ENCODE measurements at places on chromosomes 1 and 21. TPM values are rescaled to one million over a fixed set of nuclear protein-coding genes. Genes with fewer than 3 reads are reported as not detected.
A peak's percentile ranks its signal among the peaks of the same experiment; 100 is the strongest.

- DNase-seq, result peak; percentile 37
Observed at GRCh38 chr1:150874455-150875196, 1.8 kb downstream of the ARNT start.

Gene BSND
- 0.06 TPM for polyA plus RNA-seq

Gene ELF3
- polyA plus RNA-seq, result 60.0 TPM

DNA sequence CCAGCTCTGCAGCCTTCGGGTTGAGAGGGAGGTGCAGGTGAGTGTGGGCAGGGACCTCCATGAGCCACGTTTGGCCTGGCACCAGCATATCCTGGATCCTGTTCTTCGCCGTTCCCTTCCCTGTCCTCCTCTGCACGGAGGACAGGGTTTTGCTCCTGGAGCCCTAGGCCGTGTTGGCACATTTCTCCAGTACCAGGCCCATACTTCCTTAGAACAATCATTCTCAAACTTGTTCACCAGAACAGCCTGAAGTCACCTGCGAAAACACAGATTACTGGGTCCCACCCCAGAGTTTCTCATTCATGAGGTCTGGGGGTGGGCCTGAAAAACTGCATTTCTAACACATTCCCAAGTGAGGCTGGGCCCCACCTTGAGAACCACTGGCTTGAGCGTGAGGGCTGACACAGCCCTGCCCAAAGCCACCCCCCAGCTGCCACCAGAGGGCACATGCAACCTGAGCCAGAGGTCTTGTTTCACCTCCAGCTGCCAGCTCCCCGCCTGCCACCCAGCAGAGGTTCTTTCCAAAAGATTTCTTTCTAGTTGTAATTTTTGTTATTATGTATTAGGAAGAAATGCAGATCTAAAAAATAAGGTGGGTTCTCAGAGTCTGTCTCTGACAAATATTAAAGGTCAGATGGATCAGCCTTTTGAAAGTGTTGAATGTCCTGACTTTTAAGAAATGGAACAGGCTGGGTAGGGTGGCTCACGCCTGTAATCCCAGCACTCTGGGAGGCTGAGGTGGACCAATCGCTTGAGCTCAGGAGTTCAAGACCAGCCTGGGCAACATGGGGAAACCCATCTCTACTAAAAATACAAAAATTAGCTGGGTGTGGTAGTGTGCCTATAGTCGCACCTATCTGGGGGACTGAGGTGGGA, 39.6 kb upstream of the LDLRAP1 start:
- peak; percentile 62 for DNase-seq

Gene RPL22
- polyA plus RNA-seq, result 656 TPM

Gene HTR6
- polyA plus RNA-seq, result not detected

DNA sequence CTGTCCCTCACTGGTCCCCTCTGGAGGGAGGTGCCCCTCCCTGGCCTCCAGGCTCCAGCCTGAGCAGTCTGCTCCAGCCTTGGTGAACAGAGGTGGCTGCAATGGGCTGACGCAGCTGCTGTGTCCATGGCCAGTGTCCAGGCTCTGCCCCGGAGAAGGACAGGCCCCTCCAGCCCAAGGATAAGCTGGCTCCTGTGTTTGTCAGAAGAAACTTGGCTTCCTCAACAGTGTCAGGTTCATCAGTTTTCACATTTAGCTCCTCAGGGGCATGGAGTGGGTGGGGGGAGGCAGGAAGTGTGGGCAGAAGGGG, 402.8 kb downstream of the MATN1 start:
- DNase-seq, result peak; percentile 4

- DNase-seq, result no peak
Observed at GRCh38 chr21:14613486-14614224, 67.5 kb upstream of the SAMSN1 start.

Gene C8B
- polyA plus RNA-seq, result not detected

DNA sequence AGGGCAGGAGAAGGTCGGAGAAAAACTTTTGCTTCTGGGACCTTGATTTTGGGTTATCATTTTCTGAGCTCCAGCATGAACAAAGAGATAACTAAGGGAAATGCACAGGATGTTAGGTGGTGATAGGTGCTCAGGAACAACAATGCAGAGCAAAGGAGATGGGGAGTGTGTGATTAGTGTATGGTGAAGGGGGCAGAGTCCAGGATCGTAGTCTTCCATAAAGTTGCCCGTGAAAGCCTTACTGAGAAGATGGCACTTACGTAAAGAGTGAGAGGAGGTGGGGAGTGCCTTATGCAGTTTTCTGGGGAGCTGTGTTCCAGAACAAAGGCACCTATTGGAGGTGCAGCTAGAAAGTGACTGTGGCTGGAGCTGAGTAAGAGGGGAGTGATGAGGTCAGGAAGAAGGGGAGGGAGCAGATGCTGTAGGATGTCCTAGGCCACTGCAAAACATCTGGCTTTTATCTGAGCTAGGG, 11.6 kb downstream of the KCNK1 start:
- no peak for DNase-seq

DNA sequence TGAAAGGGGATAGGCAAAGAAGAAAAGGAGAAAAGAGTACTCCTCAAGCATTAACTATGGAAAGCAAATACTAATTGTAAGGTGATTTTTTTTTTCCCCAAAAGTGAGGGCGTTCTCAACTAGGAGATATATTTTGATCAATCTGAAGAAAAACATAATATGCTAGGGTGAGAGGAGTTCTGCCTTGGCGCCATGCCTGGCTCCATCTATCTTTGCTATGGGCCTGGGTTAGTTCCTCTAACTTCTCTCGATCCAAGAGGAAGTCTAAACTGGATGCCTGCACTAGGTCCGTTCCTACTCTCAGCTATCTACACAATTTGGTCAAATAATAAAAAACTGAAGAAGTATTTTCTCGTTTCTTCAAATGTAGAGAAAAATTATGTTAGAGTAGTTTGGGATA, 20.5 kb downstream of the CNN3 start:
- DNase-seq, result no peak

DNA sequence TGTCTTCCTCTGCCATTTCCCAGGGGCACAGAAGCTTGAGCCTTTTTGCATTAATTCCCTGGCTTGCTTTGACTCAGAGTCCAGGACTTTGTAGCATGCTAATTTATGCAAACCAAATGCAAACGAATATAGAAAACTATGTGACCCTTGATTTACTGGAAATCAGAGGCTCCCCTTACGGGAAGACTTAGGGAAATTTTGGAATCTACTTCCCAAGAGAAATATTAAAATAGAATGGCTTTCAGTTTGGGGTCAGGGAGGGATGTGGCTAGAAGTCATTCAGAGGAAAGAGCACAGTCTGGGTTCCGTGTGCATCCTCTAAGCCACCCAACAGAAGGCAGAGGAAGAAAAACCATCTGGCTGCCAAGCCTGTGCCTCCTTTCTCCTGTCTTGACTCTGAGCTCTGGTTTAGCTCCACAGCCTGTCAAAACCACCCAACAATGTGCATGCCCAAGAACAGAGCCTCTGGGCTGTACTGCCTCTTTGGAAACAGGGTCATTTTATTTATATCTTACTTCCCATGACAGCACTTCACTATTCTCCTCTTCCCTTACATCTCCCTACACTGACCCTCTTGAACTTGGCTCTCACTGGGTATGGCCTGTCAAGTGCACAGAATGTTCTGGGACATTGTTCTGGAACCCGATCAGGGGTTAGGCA, 30.1 kb downstream of the ATF3 start:
- DNase-seq, result no peak

Gene FH
- polyA plus RNA-seq, result 59.3 TPM

DNA sequence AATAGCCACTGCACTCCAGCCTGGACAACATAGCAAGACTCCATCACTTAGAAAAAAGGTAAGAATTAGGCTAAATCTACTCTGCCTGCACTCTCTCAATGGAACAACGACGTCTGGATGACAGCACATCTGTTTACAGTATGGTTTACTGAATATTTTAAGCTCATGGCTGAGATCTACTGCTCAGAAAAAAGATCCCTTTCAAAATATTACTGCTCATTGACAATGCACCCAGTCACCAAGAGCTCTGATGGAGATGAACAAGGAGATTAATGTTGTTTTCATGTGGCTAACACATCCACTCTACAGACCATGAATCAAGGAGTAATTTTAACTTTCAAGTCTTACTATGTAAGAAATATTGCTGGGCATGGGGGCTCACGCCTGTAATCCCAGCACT, 58.0 kb downstream of the SLC27A3 start:
- no peak for DNase-seq

DNA sequence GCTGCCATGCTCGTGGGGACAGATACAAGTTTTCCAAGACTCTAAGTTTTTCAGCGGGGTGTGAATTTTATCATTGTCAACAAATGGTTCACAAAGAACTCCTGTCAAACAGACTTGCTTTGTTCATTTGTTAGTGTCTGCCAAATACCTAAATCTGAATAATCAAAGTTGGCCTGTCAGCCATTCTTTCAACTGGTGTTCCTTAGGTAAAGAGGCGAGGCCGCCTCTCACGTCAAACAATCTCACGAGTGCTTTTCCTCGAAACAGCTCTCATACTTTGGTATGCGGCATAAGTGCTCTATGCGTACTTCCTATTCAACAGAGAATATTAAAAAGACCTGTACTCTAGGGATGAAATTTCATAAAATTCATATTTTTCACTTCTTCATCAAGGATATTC, 51.4 kb upstream of the KANK4 start:
- DNase-seq, result peak; percentile 65

Gene SFN
- polyA plus RNA-seq, result 0.63 TPM

DNA sequence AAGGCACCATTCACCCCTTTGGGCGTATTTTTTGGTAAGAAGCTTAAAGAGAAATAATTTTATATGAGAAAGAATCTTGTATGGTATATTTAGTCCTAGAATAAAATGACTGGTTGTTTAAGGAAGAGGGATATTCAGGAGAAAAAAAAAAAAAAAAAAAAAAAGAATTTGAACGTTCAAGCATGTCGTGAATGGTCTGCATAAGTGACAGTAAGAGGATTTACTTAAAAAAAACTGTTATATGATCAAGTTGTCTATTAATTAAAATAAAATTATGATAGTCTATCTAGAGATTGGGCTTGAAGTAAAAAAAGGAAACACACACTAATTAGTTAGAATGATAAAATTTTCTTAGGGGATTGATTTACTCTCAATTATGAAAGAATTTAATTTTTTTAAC, 11.7 kb upstream of the OR14I1 start:
- no peak for DNase-seq

DNA sequence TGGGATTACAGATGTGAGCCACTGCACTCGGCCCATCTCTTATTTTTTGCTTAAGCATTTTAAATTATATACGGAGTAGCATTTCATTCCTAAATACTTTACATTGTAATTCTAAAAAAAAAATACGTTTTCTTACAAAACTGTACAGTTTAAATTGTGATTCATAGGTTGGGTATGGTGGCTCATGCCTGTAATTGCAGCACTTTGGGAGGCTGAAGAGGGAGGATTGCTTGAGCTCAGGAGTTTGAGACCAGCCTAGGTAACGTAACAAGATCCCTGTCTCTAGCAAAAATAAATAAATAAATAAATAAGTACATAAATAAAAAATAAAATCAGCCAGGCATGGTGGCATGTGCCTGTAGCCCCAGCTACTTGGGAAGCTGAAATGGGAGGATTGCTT, 24.6 kb downstream of the TBCE start:
- DNase-seq, result no peak

DNA sequence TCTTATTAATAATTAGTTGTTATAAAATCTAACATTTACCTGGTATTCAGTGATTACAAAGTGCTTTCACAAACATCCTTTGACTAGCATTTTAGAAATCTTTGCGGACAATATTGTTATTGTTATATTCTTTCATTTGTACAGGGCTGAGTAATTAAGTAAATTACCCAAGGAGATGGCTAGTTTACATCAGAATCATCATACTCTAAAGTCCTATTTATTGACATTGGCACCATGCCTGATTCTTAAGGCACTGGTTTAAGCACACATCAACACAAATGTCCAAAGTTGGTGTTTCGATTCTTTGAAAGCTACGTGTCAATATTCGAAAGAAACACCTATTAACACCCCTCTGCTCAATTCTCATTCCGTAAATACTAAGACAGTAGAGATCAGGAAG, 424.6 kb upstream of the CHRM3 start:
- no peak for DNase-seq

DNA sequence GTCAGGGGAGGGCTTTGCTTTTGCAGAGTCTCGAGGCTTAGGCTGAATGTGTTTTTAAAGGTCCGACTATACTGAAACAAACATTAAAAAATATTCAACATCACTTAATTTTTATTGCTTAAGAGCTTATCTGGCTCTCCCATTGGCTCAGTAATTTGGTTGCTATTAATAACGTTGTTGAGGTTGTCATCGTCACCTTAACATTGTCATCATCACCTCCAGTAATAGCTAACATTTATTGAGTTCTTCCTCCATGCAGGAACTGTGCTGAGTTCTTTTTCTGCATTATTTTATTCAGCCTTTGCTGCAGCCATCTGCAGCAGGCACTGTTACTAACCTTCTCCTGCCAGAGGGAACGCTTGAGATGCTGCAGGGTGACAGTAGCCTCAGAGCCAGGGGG, 40.1 kb downstream of the ADARB1 start:
- DNase-seq, result no peak

GRCh38 chr1:87951852-87952251, 623.2 kb downstream of the LMO4 start:
- DNase-seq, result no peak

DNA sequence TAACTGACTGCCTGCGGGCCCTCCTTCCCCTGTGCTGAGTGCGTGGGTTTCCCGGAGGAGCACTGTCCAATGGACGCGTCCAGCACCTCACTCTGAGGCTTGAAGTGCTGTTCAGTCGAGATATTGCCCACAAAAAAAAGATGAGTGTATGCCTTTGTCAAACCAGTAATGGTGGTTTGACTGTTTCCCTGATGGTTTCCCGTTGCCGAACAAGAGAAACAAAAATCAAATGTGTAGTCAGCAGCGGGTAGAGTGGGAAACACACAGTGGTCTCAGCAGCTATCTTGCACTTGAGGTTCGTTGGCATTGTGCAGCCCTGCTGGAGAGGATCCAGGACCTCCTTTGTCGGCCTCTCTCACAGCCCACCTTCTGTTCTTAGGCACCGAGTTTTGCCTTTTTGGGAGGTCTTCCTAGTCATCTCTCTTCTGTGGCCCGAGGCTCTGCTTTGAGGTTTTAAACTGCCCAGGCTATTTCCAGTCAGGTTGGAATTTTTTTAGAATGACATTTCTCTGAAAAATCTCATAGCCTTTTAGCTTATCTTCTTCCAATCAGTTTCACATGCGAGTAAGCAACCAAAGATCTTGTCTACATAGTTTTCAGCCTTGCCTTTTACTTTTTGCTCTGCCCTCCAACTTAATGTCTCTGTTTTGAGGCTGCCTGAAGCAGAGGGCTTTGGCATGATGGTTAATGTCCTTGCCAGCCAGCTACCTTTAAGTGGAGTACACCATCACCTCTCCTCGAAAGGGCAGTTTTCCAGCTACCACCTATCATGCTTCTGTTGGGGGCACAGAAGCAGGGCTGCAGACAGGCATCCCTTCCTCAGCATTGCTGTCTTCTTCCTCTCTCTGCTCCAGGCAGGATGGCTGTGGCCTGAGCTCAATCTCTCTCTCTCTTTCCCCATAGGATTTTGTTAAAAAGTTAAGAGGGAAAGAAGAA, 132.3 kb downstream of the URB2 start:
- DNase-seq, result no peak

- no peak for DNase-seq
Observed at GRCh38 chr1:117627546-117628130, 21.8 kb downstream of the TENT5C start.

Gene PERM1
- not detected for polyA plus RNA-seq

Measured in left lung (tissue), 14 donors.